Myocyte (in vitro differentiated cells): ENCODE measurements at places on chromosomes 5 and 9.

DNA sequence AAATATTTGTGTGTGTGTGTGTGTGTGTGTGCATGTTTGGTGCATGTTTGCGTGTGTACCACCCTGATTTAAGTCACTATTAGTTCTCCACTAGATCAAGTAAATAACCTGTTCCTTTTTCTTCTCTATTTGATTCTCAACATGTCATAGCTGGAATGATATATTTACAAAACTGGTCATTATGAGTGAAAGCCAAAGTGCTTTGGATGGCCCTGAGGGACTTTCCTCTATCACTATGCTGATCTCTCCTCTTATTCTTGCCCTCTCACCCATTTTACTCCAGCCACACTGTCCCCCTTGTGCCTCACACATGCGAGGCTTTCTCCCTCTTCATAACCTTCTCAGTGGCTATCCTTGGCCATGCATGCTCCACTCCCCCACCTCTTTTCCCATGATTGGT is 144.6 kb upstream of the NMUR2 start:
- DNase-seq: no peak

- peak; percentile 80 for DNase-seq
Measured at GRCh38 chr5:110054240-110054639, 364.5 kb downstream of the MAN2A1 start.

GRCh38 chr5:41194339-41194738 is 19.0 kb downstream of the C6 start:
- DNase-seq: no peak

DNA sequence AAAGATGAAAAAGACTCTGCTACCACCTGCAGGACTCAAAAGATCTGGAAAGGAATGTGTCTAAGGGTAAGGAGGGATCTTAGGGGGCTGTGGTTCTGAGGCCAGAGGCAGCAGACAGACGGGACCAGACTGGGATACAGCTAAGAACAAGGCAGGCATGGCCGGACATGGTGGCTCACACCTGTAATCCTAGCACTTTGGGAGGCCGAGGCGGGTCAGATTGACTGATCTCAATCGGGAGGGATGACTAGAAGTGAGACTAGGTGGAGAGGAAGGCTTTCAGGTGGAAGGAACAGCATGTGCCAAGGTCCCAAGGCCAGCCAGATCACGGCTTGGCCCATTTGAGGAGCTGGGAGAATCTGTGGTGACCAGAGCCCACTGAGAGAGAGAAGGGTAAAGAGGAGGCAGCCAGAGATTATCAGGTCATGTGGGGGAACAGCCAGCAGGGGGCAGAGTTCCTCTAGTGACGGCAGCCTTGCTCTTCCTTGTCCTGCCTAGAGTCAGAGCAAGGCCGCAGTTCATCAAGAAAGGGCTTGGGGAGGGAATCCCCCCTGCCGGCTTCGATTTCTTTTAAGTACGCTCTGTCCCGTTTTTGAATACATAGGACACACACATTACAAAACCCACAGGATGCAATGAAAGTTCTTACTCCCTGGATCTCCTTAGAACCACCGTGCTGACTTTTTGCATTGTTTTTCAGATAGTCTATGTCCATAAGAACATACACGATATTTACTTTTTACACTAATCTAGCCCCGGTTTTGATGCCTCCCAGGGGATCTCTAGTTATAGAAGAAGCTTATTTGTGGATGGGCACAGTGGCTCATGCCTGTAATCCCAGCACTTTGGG is 2.6 kb upstream of the OLFML2A start:
- DNase-seq: peak; percentile 88

GRCh38 chr5:5209089-5209488 is 69.0 kb downstream of the ADAMTS16 start:
- no peak for DNase-seq

DNA sequence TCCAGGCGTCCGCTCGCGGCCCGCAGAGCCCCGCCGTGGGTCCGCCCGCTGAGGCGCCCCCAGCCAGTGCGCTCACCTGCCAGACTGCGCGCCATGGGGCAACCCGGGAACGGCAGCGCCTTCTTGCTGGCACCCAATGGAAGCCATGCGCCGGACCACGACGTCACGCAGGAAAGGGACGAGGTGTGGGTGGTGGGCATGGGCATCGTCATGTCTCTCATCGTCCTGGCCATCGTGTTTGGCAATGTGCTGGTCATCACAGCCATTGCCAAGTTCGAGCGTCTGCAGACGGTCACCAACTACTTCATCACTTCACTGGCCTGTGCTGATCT is 294 bp downstream of the ADRB2 start:
- no peak for DNase-seq

- peak; percentile 2 for DNase-seq
Measured at GRCh38 chr5:116939641-116940040, 365.0 kb upstream of the SEMA6A start.

DNA sequence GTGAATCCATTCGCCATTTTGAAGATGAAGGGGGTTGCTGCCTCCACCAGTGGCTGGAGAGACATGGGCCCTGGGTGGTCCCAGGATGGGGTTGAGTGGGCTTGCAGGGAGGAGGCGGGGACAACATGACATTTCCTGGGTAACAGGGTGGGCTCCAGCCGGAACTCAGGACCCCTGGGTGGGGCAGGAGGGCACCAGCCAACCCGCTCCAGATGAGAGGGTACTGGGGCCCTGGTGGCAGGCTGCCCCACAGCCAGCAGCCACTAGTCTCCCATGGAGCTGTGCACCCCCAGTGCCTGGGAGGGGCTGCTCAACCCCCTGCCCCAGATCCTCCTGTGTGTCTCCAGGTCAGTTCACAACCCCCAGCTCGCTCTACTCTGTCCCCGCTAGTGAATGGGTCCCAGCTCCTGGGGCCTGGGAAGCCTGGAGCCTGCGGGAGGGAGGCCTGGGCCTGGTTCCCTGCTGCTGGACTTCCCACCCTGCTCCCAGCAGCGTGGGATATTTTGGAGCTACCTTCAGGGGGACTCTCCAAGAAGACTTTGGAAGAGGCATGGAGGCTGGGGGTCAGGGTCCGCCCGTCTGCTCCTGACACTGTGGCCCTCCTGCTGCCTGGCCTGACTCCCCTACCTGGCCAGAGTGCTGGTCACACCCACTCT is 55.9 kb downstream of the AHRR start:
- DNase-seq: no peak

- DNase-seq: no peak
Measured at GRCh38 chr5:16179936-16180788, 571 bp upstream of the MARCHF11 start.

GRCh38 chr5:57779383-57780223 is 297.0 kb upstream of the ACTBL2 start:
- DNase-seq: peak; percentile 85

DNA sequence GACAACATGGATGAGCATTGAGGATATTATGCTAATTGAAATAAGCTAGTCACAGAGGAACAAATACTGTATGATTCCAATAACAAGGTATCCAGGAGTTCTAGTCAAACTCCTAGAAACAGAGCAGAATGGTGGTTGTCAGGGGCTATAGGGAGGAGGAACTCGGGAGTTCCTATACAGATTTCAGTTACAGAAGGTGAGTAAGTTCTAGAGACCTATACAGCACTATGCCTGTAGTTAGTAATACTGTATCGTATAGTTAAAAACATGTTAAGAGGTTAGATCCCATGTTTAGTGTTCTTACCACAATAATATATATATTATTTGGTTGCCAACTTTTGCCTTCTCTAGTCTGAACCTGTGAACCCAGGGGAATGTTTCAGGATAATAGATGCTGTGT is 7.9 kb upstream of the OXCT1 start:
- DNase-seq: no peak

DNA sequence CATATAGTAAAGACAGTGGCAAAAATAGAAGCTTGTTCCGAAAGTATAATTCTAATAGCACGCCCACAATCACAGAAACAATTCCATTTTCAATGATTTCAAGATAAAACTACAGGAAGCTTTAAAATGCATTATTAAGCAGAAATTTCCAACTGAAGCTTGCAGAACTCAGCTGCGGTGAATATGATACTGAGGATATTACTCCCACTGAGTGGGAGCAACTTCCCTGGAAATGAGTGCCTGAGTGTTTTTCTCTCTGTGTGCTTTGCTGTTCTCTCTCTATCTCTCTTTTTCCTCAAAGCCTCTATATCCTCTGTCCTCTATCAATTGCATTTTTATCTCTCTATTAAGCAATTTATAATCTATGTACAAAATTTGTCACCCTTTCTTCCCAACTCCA is 187.5 kb upstream of the PRDM9 start:
- no peak for DNase-seq

GRCh38 chr5:157390551-157391297 is 69.3 kb upstream of the NIPAL4 start:
- DNase-seq: peak; percentile 51

- peak; percentile 79 for DNase-seq
Measured at GRCh38 chr5:143676802-143677201, 135.2 kb upstream of the HMHB1 start.

DNA sequence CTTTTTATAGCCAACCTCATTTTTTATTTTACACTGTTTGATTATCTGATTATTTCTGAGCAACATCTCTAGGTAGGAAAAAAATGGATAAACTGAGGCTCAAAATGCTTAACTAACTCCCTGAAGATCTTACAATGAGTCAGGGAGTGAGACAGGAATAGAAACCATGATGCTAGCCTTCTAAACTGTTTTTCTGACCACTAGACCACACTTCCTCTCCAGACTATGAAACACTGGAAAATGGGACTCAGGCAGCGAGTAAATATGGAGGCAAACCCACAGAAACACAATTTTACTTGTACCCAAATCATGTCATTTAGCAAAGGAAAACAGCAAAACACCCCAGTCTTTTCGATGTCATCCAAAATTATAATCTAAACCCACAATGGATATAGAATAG is 129.9 kb upstream of the ANKH start:
- DNase-seq: peak; percentile 24
